GF-D8 (cell line): ENCODE measurements at places on chromosomes 3 and 15.

GRCh38 chr3:156382458-156383346, 172.2 kb downstream of the SSR3 start:
- DNase-seq: no peak

- no peak for DNase-seq
Observed at GRCh38 chr3:148827585-148827984, at the start of gene CPB1. Gene CPB1, plus strand, starts transcription at chr3:148827811. Its CDS starts 13 bp downstream, at chr3:148827824.

DNA sequence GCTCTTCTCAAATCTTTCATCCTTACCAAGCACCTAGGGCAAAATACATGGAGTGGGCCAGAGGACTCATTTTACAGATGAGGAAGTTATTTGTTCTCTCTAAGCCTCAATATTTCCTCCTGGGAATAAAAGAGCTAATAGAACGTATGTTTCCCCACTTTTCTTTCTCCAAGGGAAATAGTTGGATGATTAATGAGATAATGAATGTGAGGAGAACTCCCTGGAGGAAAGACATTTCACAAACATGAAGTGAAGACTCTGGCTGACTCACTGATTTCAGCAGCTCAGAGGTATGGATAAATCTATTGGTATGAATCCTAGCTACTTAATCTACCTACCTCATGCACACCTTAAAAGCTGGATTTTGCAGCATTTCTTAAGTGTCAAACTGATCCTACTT, 98.4 kb downstream of the ECT2 start:
- no peak for DNase-seq

DNA sequence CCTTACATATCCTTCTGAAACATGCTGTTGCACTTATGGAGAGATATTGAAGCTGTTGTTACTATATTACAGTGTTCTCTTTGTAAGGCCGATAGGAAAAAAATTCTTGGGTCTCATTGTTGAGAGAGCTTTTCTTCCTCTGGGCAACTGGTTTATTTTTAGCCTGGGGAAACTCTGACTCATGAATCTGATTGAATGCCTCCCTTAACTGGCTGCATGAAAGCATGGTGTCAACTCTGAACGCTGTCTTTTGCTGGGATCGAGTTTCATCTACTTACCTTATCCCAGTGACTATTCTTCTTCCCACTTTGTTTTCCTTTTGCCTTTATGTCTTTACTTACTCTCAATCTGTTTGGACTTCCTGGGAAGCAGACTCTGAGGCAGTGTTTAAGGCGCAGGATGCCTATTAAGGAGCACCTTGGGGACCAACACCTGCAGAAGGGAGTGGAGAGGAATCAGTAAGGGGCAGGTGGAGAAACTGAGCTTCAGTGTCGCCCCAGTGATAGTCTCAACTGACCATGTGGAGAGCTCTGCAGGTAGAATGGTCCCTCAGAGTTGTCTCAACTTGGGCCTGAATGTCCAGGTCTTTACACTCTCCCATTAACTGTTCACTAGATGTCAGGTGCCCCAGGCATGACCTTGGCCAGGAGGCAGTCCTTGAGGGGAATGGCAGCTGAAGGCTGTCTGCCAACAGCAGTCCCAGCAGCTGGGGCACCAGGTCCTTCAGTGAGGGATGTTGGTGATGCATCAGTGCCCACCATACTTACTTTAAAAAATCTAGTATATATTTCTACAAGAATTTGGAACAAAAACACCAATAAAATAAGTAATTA, 88.9 kb upstream of the CCNL1 start:
- no peak for DNase-seq

DNA sequence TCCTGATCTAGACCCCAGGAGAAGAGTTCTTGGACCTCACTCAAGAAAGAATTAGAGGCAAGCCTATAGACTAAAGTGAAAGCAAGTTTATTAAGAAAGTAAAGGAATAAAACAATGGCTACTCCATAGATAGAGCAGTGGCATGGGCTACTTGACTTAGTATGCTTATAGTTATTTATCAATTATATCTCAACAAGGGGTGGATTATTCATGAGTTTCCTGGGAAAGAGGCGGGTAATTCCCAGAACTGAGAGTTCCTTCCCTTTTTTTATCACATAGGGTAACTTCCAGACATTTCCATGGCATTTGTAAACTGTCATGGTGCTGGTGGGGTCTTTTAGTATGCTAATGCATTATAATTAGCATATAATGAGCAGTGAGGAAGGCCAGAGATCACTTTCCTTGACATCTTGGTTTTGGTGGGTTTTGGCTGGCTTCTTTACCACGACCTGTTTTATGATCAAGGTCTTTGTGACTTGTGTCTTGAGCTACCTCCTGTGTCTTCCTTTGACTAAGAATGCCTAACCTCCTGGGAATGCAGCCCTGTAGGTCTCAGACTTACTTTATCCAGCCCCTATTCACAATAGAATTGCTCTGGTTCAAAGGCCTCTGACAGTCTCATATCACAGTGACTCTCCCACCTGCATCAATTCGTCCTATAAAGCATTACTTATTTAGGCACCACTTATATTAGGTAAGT, 35.3 kb upstream of the PLSCR2 start:
- DNase-seq: no peak

- DNase-seq: no peak
Observed at GRCh38 chr15:57122080-57122840, 203.8 kb downstream of the TCF12 start.

DNA sequence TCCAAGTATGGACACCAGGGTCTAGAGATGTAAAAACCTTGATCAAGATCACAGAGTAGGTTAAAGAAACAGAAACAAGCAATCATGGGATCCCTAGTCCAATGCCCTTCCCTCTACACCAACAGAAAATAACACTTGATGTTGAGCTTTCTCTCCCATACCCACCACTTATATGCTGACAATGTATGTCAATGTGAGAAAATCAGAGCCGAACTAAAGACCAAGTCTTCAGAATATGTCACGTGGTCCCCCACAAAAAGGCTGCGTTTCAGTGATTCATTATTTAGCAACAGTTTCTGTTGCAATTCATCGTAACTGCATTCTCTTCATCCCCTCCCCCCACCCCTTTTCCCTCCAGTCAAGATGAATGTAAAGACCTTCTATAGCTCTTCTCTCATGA, 278.9 kb upstream of the STT3B start:
- DNase-seq: no peak

DNA sequence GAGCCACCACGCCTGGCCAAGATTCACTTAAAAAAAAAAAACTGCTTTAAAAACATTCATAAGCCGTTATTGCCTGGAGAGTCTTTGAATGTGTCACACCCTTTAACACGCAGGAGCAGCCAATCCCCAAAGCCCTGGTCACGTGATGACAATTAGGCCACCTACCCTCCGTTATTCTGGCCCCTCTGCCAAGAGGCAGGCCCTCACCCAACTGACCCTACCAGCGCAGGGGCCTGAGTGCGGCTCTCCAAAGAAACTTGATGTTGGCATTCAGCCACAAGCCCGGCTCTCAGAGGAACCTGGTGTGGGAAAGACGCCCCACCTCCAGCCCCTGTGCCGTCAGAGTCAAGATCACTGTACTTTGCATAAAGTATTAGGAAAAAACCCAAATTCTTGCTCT, 11.6 kb upstream of the MUC4 start:
- DNase-seq: no peak

DNA sequence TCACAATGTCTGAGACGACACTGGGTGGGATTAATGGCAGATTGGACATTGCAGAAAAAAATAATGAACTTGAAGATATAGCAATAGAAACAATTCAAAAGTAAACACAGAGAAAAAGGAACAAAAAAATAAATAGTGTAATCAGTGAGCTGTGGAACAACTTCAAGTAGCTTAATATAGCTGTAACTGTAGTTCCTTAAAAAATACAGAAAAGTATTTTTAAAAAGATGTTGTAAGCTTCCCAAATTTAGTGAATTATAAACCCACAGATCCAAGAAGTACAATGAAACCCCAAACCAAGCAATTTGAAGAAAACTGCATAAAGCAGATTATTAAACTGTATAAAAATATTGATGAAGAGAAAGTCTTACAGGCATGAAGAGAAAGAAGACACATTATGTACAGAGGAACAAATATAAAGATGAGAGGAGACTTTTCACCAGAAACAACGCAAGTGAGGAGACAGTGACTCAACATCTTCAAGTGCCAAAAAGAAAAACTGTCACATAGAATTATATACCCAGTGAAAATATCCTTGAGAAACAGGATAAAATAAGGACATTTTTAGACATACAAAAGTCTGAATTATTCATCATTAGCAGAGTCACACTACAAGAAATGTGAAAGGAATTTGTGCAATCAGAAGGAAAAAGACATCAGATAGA, 176.4 kb downstream of the NFKBIZ start:
- no peak for DNase-seq

DNA sequence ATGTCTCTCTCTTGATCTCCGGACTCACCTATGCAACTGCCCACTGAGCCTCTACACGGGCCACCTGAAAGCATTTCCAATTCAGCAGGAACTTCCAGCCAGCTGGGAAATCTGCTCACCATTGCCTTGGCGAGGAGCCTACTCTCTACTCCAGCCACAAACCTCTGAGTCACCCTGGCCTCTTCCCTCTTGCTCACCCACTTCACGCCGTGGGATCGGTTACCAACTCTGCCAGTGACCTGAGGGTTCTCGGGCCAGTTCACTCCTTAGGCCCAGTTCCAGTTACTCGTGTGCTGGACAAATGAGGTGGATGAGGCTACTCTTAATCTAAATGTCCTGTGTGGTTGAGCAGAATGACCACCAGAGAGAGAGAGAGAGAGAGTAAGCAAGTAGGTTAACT, 70.1 kb downstream of the CEMIP start:
- DNase-seq: no peak

DNA sequence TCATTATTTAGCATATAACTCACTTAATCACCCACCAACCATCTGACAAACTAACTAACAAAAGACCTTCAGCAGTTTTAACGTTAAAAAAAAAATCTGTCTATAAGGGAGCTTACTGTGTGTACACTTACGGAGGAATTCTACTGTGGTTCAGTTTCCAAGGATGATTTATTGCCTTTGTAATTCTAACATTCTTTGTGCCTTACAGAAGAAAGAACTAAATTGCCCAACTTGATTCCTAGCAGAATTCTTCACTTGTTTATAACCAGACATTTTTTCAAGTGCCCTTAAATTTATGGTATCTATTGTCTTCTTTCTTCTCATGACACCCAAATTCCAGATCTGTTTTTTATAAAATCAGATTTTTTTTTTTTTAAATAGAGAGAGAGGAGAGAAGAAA, 119.7 kb upstream of the IGSF10 start:
- no peak for DNase-seq

GRCh38 chr3:8645712-8646111, 1.1 kb upstream of the SSUH2 start:
- no peak for DNase-seq

DNA sequence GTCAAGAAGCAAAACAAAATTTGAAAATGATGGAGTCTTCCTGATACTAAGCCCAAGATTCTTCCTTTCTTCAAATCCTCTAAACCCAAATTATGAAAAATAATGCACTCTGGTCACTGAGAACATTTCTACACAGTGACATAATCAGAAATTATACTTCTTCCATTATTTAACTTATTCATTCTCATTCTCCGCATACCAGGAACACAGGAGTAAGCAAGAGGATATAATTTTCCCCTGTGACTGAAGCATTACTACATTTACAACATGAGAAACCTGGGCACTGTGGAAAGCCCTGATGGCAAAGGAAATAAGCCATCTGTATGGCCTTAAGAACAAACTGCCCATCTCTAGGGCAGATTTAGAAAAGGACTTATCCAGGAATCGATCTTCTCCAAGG, 47.0 kb downstream of the EXD1 start:
- no peak for DNase-seq

DNA sequence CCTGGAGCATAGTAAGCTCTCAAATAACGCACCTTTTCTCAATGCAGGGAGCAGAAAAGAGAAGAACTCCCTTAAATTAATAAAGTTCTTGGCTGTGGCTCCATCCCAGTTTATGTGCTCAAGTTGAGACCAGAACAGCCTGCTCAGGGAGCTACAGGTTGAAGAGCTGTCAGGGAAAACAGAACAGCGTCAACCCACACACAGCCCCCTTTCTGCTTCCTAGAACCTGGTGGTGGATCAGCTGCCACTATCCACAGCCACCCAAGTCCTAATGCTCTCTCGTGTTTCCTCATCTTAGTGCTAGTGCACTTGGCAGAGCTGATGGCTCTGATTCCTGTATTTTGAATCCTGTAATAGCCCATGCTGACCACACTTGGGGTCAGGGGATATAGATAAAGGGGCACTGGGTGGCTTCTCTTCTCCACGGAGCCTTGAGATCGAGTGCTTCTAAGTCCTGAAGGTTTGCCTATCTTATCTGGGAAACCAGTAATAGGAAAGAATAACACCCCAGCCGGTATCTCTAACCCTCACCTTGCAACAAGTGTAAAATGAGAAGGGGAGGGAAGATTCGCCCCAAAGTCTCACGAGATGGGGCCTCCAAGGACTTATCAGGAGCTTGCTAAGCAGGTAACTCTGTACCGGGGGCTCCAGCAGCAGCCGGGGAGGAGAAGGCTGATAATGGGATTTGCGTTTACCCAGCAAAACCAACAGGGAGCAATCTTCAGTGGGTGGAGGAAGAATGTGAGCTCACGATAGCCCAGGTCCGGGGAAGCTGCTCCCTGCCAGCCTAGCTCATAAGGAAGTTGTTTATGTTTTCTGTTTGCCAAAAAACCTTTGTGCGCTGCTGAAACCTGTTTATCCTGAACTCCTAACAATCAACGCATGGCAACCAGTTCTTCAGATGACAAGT, 136.2 kb upstream of the ICE2 start:
- no peak for DNase-seq

- no peak for DNase-seq
Observed at GRCh38 chr15:55514414-55514850, 6.4 kb upstream of the DNAAF4 start.

GRCh38 chr3:31575448-31575847, 42.7 kb downstream of the STT3B start:
- DNase-seq: no peak

DNA sequence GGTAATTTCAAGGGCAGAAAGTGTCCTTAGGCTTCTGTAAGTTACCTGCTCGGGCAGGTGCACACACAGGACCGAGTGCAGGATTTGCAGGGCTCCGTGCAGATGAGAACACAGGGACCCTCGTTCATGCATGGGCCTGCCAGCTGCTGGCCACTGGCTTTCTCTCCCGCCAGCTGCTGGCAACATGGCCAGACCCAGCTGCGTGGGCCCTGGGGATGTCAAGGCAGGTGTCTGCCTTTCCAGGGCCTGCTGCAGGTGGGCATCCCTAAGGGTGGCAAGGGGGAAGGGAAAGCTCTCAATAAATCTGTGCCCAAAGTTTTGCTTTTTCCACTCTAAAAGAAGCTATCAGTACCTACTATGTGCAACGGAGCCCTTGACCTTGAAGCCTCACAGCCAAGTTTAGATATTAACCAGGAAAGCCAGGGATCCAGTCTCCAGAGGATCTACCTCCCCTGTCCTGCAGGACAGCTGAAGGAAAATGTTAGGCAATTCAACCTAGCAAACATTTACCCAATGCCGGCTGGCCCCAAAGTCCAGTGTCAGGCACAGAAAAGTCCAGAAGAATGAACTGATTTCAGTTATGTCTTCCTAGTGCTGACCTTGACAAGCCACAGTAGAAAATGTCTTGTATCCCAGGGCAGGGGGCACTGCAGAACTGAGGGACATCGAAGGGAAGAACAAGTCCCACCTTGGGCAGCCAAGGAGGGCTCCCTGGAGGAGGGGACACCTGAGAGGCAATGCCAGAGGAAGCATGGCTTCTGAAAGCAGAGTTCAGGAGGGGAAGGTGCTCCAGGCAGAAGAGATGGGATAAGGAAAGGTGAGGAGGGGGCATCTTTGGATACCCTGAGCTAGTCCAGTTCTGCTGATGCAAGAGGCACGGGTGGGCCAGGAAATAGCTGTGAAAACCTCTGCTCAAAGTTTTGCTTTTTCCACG, 26.4 kb downstream of the NUP210 start:
- no peak for DNase-seq
